Eye (tissue), 1 donor: ENCODE measurements at places on chromosomes 1 and 21.

DNA sequence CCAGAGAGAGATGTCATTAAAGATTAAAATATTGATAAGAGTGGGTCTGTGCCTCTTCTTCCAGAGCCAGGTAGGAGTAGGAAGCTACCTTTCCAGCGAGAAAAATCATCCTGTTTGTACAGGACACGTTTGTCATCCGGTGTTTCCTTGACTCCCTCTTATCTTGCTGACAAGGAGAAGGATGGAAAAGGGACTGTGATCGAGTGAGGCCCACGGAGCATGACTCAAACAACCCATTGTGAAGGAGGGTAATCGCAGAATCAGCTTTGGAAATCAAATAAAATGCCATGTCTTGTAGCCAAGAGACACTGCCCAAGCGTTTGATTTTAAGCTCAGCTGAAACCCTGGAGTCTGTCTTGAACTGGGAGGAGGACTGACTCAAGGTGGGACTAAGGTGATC lies 97.7 kb downstream of the IGSF21 start:
- DNase-seq: no peak

GRCh38 chr1:169550294-169550693 lies 36.0 kb downstream of the F5 start:
- peak; percentile 66 for DNase-seq

DNA sequence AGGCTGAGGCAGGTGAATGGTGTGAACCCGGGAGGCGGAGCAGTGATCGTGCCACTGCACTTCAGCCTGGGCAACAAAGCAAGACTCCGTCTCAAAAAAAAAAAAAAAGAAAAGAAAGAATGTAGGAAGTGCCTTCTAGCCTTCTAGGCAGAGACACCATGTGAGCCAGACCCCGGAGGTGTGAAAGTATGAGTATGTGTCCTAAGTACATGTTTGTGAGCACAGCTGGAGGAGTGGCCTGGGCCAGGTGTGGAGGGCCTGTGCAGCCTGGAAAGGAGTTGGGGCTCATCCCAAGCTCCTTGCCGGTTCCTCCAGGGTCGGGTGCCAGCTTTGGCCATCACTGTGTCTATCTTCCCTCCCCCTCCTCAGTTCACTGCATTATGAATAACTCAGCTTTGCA lies 13.0 kb downstream of the SOX13 start:
- no peak for DNase-seq

DNA sequence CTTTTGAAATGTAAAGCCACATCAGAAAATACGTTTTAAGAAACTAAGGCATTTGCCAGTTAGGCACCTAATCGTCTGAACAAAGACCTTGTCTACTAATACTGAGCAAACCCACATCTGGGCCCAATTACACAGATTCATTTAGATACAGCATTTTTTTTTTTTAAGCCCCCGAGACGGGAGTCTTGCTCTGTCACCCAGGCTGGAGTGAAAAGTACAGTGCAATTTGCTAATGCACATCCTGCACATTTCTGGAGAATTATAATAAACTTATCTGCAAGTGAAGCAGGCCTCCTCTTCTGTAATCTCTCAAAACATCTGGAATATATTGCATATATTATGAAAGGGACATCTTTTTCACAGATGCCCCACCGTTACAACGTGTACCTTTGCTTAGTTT lies 3.3 kb downstream of the RSRP1 start:
- no peak for DNase-seq

DNA sequence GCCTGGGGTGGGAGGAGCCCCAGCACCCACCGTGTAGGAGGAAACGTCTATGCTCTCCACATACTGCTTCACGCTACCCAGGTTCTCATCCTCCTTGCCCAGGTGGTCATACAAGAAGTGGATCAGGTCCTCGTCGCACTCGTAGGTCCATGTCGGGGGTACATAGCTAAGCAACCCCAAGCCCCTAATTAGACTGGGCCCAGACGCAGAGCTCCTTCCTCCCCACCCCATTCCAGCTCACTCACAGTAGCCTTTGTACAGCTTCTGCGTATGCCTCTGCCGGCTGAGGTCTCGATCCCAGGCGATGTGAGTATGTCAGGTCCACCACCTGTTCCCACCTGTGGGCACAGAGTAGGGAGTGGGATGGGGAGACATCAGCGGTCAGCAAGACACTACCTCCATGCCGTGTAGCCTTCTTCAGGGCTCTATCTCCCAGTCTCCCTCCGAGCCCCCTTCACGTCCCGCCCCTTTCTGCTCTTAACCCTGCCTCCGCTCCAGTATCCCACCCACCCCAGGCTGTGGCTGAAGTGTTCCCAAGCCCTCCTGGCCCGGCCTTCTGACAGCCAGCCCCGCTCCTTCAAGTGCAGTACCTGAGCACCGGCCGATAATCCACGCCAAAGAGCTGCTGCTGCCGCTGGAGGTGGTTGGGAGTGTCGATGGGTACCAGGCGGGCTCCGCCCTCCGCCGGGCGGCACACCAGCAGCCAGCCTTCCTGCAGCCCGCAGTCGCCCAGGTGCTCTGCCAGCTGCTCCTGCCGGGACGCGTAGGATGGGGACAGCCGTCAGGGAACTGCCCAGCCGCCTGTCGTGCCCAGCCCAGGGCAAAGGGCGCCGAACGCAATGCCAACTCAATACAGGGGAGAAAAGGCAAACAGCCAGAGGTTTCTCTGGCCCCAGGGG lies 919 bp downstream of the HECTD3 start:
- peak; percentile 35 for DNase-seq

GRCh38 chr21:34132202-34132601 lies 58.8 kb downstream of the MRPS6 start:
- DNase-seq: no peak

DNA sequence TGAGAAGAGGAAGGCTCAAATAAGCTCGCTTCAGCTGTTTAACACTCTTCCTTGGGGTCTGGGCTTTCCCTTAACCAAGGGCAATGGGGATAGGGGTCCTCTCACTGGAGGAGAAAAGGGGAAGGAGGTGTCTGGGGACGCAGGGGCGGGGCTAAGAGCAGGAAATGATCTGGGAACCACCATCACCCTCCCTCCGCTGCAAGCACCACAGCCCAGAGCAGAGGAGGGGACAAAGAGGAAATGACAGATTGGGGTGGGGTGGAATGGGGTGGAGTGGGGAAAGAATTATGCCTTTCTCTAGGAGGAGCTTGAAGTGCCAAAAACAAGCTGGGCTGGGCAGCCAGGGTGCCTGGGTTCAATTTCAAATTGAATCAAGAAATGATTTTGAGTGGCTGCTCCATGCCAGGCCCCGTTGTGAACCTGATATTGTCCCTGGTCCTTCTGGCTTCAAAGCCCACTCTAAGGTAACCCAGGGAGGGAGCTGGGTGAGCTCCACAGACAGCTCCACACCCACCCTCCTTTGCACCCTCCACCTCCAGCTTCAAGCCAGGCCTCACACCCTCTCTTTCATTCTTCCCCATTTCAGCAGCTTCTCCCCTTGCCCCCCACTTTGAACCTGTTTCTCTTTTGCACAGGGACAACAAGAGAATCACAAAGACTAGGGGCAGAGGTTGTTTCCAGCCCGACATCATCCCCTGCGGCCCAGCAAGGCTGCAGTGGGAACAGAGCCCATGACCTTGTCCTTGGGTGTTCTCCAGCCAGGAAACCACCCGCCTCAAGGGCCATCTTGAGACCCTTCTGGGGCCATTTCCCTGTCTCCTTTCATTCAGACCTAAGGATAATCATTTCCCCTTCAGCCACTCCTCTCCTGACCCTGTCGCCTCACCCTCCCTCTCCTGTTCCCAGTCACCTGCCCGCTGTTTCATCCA lies 1.1 kb downstream of the ARHGAP30 start:
- no peak for DNase-seq

DNA sequence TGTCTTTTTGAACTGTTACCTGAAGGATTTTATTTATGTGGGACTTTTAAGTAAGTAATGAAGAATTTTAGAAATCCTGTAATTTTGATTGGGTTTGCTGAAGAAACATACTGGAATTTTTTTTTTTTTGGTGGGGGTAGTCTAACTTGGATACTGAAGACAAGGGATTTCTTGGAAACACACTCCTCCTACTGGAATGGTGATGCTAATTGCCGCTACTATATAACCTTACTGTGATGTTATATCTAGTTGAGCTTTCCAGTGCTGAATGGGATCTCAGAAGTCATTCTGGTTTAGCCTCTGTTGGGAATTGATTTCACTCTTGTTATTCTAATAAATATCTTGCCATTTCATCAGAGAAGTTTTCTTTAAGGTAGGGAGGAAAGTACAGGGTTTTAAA lies 8.4 kb downstream of the PPP2R5A start:
- no peak for DNase-seq

DNA sequence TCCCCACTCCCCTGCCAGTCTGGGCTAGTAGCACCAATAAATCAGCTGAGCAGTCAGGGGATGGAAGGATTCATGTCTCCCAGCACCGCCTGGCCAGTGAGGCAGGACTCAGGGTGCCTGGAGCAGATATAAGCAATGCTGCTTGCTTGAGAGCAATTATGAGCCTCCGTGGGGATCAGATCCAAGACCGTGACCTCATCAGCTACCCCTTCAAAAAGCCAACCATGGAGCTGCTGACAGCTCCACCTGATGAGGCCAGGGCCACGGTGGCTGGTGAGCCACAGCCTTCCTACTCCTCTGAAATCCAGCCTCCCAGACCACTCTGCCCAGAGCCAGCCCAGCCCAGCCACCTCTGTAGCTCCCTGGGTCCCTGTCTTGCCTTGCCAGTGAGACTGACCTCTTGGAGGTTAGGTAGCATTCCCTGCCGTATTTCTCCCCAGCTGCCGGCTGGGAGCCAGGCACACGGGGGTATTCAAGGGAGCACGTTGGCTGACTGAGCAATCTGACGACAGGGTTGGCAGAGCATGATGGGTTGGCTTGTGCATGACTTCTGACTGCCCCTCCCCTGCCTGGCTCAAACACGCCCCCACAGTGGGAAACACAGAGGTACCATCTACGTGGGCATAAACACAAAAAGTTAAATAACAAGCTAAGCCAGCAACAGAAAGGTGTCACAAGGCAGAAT lies 28.4 kb downstream of the SYT2 start:
- DNase-seq: no peak

DNA sequence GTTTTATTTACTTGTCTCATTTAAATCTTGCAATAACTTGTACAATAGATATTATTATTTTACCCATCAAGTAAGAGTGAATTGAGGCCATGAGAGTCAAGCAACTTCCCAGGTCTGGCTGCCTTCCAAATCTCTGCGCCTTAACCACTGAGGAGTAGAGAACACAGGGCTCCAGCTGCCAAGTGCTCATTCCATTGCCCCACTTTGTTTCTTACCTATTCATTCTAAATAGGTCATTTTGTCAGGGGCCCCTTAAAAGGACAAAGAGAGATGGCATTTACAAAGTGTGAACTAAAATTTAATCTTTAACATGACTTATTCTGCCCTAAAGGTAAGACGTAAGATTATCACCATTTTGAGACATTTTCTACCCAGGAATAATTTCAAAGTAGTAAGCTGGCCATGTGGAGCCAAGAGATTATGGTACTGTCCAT lies 3.5 kb downstream of the PPP1R15B start:
- DNase-seq: peak; percentile 69

DNA sequence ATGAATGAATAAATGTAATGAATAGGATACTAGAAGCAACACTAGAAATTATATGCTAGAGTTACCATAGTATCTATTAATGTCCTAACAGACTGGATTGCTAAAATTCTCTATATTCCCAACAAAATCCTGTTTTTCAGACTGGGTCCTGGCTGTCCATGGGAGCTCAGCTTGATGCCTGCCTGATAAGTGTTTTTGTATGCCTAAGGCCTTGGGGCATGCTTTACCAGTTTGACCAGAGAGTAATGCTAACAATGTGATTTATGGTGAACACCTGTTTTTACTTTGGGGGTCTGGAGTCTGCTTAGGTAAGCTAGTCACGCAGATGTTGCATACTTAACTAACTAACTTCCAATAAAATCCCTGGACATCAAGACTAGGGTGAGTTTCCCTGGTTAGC lies 318.8 kb upstream of the DEPDC1 start:
- no peak for DNase-seq

GRCh38 chr1:225996946-225997545 lies 2.1 kb downstream of the SDE2 start:
- DNase-seq: no peak

DNA sequence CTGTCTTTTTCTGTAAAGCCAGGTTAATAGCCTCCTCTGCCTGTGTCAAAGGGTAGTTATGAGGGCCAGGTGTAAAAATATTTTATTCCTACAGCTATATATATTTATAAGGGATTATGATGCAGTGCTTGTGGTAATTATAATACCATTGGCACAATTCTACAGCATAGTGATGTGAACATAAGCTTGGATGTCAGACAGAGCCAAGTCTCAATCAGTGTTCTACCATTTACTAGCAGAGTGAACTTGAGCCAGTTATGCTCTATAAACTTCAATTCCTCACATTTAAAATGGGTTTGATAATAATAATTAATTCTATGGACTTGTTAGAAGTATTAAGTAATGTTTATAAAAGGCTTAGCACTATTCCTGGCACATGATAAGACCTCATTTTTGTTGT lies 151.5 kb upstream of the L1TD1 start:
- no peak for DNase-seq

DNA sequence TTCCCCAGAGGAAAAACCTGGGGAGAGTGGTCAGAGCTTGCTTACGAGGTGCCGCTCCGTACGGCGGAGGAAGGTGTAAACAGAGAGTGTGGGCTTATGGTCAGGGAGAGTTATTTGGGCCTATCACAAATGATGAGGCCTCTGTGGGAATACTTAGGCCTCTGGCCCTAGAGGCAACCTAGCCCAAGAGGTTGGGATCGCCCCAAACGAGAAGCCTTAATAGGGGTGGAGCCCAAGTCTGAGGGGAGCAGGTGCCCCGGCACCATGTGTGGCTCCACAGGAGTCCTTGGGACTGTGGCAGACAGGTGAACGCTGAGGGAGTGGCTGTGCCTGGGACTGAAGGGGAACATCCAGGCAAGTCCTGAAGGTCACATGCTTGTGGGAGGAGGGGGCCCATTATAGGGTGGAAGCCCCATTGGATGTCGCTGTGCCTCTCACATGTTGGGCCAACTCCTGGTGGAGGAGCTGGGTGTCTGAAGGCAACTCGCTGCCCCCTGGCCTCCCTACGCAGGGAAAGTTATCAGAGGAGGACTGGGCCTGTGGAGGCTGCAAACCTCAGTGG lies 135.1 kb downstream of the ZSCAN20 start:
- DNase-seq: no peak

GRCh38 chr1:64543831-64544230 lies 73.9 kb downstream of the CACHD1 start:
- no peak for DNase-seq

DNA sequence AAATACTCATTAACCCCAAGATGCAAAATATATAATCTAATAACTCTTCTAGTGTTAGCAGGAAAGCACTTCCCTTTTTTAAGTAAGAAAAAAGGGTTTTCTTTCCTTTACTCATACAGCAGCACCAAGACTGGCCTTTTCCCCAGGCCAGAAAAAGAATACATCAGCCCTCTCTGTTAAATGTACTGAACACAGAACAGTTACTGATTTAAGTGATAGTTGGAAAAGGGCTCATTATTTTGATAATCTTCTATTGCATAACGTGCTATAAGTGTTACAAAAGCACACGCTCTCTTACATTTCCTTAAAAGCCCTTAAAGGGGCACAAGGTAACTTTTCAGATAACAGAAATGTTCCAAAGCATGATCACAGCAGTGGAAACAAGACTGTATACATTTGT lies 142.9 kb downstream of the TIAM1 start:
- DNase-seq: no peak

- no peak for DNase-seq
Measured at GRCh38 chr1:25549273-25550154, 6.1 kb downstream of the LDLRAP1 start.

GRCh38 chr1:16122350-16122881 lies 33.5 kb downstream of the EPHA2 start:
- DNase-seq: no peak
